Activated CD8-positive, alpha-beta memory T cell treated with anti-CD3 and anti-CD28 coated beads for 48 hours (primary cell): ENCODE measurements at places on chromosomes 1 and 21.
A peak's percentile ranks its signal among the peaks of the same experiment; 100 is the strongest.

- DNase-seq, result no peak
Observed at GRCh38 chr1:207925210-207925609, 14.3 kb upstream of the CD34 start.

DNA sequence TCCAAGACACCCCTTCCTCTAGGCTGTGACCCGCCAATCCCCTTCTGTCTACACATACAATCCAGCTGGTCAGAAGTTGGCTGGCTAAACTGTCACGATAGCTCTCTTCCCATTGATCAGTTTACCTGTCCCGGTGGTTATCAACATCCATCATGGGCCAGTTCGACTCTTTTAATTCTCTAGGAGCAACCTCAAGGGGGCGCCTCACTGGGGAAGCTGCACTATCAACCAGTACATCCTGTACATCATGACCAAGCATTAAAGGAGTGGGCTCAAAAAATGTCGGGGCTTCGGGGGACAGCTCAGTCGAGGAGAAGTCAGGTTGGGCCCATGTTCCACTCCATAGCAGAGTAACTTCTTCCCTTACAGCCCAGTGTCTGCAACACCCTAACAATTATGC is 53.2 kb upstream of the B3GALNT2 start:
- no peak for DNase-seq

DNA sequence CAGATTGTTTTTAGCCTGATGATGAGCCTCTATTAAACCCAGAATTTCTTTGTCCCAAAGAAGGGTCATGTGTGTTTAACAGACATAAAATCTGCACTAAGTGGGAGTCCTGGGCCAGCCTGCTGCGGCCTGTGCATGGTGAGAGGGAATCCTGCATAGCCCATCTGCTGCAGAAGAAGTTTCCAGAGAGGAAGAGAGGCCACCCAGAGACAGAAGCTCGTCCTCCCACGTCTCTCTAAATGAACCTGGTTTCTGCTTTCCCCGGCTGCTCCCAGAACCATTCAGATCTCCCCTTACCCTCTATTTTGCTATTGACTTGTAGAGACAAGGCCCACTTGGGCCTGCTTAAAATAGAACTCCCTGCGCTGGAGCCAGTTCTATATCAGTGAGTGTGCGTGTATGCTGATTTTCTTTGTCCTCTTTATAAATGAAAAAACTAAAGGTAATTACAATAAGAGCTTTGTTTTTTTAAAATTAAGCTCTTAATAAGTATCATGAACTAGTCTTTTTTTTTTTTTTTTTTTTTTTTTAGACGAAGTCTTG is 142.8 kb upstream of the RAB4A start:
- DNase-seq, result no peak

- no peak for DNase-seq
Observed at GRCh38 chr1:109764561-109765482, 1.1 kb upstream of the EPS8L3 start.

DNA sequence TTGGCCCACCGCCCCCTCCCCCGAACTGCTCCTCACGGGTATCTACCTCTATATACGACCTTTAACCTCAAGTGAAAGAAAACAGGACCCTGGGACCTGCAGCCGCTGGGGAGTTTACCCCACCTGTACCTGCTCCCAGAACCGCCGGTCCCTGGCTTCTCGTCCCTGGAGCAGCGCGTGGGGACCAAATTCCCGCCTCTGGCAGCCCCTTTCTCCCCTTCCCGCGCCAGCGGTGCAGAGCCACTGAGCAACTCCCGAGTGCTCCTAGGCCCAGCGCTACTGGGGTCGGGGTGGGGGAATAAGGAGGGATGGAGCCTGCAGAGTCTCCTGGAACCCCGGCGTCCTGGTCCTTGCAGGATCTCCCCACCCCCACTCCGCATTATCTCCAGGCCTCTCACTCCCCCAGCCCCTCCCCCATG is 1.6 kb downstream of the SYT6 start:
- no peak for DNase-seq

GRCh38 chr1:192441492-192441891 is 124.7 kb downstream of the RGS21 start:
- no peak for DNase-seq

DNA sequence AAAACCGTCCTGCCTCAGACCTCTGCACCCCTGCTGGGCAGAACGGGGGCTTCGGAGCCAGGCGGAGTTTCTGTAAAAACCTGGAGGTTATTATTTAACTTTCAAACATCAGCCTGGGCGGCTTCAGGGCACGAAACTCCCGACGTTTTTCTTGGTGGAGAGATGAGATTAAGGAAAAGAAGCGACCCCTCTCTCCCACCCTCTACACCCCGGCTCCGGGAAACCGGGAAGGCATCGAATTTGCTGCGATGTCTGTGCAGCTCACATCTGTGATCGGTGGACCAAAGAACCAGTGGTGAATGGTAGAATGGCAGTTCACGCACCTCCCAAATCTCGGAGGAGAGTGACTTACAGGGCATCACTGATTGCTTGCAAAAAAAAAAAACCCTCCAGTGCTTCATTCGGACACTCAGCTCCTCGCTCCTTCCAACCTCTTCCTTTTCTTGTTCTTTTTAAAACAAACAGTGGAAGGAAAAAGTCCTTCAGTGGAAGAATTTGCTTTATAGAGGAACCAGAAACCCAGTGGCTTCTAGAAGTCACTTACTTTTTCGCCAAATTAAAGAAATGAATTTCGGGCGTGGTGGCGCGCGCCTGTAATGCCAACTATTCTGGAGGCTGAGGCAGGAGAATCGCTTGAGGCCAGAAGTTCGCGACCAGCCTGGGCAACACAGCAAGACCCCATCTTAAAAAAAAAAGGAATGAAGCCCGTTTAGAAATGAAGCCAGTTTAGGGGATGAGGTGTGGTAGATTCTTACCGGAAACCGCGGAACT is 884 bp downstream of the PHACTR4 start:
- DNase-seq, result no peak

DNA sequence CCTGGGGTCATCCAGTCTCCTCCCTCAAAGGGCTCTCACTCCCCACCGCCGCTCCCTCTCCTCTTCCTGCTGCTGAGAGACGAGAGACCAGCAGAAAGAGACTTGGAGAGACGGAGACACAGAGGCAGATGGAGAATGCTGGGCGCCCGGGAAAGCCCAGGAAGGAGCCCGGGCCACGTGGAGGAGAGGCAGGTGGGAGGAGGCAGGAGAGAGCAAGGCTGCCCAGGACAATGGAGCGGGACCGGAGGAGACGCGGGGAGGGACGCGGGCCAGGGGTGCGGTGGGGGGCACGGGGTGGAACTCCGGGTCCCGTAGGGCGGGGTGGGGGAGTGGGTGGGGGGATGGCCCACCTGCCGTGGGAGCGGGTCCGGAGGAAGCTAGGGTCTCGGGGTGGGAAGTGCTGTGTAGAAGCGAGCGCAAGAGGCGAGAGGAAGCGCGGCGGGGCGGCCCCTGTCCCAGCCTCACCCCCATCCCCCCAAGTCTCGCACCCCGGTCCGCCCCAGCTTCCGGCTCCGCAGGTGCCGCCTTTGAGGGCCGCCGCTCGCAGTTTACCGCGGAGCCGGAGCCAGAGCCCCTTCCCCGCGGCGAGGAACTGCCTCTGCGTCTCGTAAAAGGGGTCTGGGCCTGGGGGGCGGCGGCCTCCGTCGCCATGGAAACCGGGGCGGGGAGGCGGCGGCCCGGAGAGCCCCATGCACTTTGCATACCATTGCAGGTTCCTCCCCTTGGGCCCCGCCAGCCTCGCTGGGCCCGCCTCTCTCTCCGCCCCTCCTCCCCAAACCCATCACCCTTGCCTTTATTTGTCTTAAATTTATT is 11.7 kb upstream of the EPHA2 start:
- DNase-seq, result no peak

DNA sequence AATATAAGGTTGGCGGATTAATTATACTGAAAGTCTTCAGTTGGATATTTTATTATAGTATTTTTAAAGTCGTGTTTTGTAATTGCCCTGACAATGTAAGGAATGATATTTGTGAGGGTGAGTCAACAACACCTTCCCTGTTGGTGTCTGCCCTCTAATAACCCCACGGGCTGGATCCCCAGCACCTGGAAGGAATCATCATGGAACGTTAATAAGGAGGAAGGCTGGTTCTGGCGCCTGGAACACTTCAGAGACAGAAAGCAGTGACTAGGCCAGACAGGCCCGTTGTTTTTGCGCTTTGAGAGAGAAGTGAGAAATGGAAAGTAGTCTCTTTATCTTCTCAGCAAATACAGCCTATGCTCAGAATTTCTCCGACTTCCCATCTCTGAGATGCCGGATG is 31.6 kb downstream of the TEX35 start:
- DNase-seq, result no peak

DNA sequence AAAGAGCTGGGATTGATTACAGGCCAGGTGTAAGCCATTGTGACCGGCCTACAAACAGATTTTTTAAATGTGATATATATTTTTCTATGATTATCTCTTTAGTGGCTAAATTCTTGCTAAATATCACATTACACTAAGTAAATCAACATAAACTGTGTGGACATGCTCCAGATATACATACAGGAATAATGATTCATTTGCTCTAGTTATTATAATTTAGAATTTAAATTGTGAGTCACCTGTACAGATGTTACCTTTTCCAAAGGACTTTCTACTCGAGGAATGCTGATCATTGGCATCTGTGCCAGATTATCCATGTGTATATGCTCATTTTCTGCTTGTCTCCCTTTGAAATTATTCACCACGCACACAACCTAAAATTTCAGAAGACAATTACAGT is 90.1 kb downstream of the PLPPR5 start:
- no peak for DNase-seq

- no peak for DNase-seq
Observed at GRCh38 chr21:37443683-37444082, 77.1 kb downstream of the DYRK1A start.

DNA sequence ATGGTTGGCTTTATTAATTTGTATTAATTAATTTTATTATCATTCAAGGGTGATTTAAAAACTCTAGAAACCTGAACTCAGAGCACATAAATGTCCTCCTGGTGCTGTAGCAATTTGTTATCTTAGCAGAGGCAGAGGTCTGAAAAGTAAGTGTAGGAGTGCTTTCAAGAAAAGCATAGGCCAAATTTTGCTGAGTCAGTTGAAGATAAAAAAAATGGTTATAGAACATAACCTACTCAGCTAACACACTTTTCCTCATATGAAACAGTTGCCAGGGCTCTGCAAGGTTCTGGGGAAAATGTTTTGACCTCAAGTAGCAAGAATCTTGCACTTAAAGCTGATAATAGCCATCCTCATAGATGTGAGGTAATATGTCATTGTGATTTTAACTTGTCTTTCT is 53.5 kb upstream of the CHODL start:
- DNase-seq, result no peak

- DNase-seq, result no peak
Observed at GRCh38 chr1:59755069-59755685, 59.6 kb upstream of the HOOK1 start.

GRCh38 chr1:206030191-206030590 is 6.5 kb upstream of the CTSE start:
- no peak for DNase-seq

GRCh38 chr1:52550447-52550846 is 2.4 kb downstream of the TUT4 start:
- DNase-seq, result no peak

DNA sequence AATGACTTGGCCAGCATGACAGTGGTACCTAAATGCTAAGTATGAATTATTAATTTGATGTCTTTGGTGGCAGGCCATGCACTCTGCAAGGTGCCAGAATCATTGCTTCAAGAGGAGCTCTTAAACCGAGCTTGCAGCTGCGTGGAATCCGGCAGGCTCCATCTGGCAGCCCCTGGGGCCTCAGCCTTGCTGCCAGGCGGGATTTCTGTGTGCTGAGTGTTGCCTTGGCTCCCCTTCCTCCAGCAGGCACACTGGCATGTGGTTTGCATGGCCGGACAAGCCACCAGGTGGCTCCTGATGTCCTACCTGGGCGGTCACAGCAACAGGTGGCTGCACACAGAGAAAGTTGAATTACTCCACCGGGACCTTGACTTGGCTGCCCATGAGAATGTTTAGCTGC is 155.4 kb downstream of the URB2 start:
- no peak for DNase-seq

- no peak for DNase-seq
Observed at GRCh38 chr1:213389061-213389581, 338.1 kb downstream of the RPS6KC1 start.

DNA sequence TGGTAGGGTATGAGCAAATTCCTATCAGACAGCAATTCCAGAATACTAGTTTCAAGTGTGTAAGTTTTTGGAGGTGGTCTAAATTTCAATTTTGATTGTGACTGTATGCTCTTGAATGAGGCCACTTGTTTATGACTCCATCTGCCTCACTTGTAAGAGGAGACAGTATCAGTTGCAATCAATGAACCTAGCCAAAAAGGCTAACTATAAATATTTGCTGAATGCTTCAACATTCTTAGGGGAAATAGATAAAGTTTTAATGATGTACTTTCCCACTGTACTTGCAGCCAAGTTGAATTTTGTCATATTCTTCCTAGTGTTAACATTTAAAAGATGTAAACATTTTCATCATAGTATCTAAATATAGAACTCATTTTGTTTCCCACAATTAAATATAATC is 32.1 kb upstream of the RWDD3 start:
- DNase-seq, result no peak

DNA sequence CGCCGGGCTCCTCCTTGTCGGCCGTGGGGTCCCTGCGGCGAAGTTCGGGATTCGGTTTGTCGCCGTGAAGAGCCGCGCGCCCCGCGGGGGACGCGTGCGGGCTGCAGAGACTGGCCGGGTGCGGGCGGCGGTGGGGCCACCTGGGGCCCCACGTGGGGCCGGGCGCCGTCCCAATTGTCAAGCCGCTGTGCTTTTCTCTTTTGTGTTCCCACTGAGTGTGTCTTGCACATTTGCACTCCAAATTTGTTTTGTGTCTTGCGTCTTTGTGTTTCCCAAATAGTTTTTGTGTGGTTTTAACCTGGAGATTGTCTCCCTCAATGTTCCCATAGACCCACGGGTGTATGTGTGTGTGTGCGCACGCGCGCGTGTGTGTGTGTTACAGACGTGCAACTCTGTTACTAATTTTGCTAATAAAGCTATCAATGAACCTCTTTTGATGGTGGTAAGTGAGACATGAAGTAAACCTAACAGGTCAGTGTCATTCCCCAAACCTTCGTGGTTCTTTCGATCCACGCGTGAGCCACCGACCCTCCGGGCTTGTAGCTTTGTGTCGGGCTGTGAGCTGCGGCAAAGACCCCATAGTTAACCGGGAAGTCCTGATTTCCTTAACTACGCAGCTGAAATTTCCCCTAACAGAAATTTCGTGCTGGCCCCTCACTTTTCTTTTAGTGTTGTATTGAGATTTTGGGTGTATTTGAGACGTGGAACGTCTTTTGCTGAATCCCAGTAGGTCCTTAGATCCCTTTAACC is 708 bp downstream of the PRDM2 start:
- DNase-seq, result peak; percentile 8

DNA sequence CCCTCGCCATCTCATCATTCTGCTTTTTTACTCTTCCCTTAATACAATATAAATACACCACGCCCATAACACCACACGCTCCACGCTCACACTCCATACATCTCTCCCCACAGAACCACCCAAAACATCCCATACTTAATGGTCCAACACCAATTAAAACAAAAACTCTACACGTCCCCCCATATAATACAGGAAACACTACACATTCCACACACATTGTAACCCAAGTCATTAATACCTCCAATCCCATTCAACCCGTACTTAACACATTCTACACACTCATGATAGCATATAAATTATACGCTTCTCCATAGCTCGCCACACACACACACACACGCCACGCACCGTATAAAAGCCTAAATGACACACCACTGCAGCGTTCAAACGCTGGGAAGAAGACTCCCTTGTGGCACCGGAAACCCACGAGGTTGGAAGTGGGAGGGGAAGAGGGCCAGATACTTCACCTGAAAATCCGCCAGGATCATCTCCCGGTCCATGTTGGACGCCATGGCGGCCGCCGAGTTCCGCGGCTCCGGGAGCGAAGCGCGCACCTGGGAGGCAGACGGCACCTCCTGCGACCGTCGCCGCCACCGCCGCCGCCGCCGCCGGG is 659 bp downstream of the FAF1 start:
- DNase-seq, result no peak

- no peak for DNase-seq
Observed at GRCh38 chr1:78141531-78142231, 95.9 kb downstream of the GIPC2 start.
